ENCODE measurements at places on chromosomes 6 and 20. TPM values are rescaled to one million over a fixed set of nuclear protein-coding genes. Genes with fewer than 3 reads are reported as not detected.
A peak's percentile ranks its signal among the peaks of the same experiment; 100 is the strongest.

The SIRPB1 gene
- total RNA-seq: 7.8 TPM

The CST11 gene
- not detected for total RNA-seq

The ERGIC3 gene
- 146 TPM for total RNA-seq

The CAP2 gene
- not detected for total RNA-seq

GRCh38 chr6:27791182-27791943 is 120.8 kb downstream of the OR2B2 start:
- DNase-seq: no peak

The SLC22A1 gene
- 0.14 TPM for total RNA-seq

The NKAIN4 gene
- not detected for total RNA-seq

DNA sequence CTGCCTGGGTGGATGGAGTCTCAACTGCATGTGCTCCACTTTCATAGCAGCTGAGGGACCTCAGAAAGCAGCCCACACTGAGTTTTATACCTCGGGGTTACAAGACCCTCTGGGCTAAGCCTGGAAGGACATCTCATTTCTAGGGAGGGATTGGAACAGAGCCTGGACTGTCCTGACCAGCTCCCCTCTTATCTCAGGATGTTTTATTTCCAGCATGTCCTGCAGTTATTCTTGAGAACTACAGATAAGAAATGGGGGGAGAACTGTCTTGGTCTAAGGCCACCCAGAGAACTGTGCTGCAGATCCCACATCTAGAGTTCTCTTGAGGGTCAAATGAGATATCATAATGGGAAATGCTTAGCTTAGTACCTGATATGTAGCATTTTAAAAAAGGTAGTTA is 97.3 kb upstream of the CHD6 start:
- no peak for DNase-seq

DNA sequence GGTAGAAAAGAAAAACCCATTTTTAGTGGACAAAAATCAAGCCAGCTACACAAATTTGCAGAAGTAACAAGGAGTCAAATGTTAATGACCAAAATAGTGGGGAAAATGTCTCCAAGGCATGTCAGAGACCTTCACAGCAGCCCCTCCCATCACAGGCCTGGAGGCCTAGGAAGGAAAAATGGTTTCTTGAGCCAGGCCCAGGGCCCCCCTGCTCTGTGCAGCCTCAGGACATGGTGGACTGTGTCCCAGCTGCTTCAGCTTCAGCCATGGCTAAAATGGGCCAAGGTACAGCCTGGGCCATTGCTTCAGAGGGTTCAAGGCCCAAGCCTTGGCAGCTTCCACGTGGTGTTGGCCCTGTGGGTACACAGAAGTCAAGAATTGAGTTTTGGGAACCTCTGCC is 82.5 kb upstream of the CLVS2 start:
- no peak for DNase-seq

The RAB22A gene
- 17.2 TPM for total RNA-seq

The NDUFAF4 gene
- 31.6 TPM for total RNA-seq

- DNase-seq: no peak
These were observed 39.0 kb upstream of the MDFI start for GRCh38 chr6:41599015-41599851.

- DNase-seq: no peak
These were observed 76.0 kb downstream of the LCA5 start for GRCh38 chr6:79461205-79461604.

The ZSCAN26 gene
- 6.2 TPM for total RNA-seq

The TNXB gene
- 8.3 TPM for total RNA-seq

The BMP6 gene
- not detected for total RNA-seq

The PNLDC1 gene
- total RNA-seq: not detected

DNA sequence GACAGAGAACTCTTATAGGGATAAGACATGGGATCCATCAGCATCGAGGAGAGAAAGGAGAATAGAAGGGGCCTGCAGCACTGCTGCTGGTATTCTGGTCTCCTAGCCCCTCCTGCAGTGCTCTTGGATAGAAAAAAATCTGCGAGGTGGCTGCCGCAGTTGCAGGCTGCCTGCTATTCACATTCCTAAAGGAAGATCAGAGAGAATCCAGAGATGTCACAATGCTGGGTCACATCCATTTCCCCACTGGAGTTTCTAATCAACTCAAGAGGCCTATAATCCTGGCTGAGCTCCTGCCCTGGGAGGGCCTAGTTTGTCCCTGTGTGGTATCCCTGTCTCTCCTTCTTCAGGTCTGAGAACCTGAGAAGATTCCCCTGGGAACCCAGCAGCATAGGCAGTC is 357.8 kb downstream of the MAFB start:
- DNase-seq: no peak

DNA sequence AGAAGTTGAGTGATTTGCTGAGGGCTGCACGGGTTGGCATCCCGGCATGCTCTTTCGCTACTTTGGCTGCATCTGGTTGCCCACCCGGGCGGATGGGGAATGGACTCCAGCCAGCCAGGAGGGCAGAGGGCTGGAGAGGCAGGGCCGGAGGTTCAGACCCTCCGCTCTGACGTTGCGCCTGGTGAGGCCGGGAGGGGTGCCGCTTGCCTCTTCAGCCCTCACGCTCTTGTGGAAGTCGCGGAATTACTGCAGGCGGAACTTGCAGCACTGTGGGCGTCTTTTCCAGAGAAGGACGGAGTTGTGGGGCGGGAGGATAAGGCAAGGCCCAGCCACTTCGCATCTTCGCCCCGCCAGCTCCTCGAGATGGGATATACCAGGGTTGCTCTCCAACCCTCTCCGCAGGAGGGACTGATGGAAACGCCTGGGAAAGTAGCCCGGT is 656 bp downstream of the RTEL1 start:
- DNase-seq: no peak

DNA sequence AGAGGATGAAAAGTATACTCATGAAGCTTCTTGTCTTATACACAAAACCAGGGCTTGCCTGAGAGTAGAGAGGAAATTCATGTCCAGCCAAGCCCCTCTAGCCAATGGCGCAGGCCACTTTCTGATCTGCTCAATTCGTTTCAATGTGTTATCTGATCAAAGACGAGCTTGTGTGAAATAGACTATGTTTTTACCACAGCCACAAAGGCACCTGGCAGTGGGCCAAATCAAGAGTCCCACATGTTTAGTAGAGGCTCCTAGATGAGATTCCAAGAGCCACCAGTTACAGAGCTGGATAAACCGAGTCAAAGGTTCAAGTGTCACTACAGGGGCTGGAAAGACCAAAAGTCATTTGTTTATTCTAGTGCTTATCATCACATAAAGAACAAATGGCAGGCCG is 34.9 kb downstream of the GPLD1 start:
- DNase-seq: no peak

The ABHD16B gene
- total RNA-seq: not detected

- no peak for DNase-seq
These were observed 283.4 kb downstream of the HAO1 start for GRCh38 chr20:7656687-7657467.

The SLPI gene
- total RNA-seq: not detected

GRCh38 chr6:56671651-56672461 is 29.2 kb upstream of the DST start:
- DNase-seq: no peak

DNA sequence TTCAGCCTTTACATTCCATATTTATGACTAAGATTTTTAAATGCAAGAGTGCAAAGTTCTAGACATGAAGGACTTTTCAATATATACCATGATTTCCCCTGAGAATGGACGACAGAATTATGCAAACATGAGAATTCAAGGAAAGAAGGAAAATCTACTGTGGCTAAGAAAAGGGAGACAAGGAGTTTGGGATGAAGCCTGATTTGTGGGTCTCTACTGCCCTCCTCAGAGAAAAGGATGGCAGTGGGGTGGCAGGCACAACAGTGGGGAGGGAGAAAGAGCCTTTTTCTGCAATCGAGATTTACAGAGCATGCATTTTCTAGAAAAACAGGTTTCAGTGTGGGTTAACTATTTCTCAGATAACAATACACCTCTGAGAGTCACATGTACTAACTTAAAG is 466.9 kb upstream of the NRSN1 start:
- no peak for DNase-seq

- DNase-seq: no peak
These were observed 32.8 kb upstream of the SCGN start for GRCh38 chr6:25619217-25619616.

The SLA2 gene
- 21.3 TPM for total RNA-seq

- no peak for DNase-seq
These were observed 80.5 kb downstream of the SMPDL3A start for GRCh38 chr6:122869437-122870024.

GRCh38 chr6:165988757-165989456 is 178.7 kb downstream of the TBXT start:
- no peak for DNase-seq

DNA sequence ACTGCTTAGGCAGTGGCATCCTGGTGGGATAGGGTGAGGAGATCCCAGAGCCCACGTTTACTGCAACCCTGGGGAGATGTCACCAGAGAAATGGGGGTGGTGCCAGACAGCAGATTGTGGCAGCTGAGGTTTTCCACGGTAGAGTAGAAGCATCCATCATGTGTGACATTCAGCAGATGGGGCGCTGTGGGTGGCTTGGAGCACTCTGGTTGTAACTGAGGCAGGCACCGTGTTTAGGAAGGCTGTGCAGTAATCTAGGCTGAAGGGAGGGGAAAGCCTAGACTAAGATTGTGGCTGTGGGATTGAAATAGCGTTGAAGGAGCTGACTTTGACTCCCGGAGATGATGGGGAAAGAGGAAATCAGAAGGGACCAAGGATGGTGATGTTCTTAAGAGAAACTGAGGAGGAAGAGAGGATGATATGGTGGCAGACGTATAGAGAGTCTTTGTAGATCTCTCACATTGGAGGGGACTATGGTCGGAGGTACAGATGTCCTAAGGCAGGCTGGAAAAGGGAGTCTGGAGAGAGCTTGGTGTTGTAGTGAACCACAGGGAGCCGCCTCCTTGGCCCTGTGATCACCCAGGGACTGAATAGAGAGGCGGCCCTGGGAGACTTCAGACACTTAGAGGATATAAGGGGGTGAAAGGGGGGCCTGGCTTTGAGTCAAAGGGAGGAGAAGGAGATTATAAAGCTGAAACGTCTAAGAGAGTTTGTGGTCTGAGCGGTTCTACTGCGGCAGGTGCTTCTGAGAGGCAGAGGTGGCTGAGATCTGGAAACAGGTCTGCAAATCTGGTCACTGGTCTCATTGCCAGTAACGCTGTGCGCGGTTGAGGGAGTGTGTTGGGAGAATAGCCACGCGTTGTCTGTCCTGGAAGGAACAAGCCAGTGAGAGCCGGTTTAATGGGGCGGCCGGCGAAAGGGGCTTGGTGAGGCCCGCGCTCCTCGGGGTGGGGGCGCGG is 792 bp upstream of the MICA start:
- DNase-seq: peak; percentile 46

The BNIP5 gene
- total RNA-seq: not detected

GRCh38 chr20:44419131-44419844 is 56.4 kb upstream of the TTPAL start:
- no peak for DNase-seq

The PSORS1C1 gene
- not detected for total RNA-seq

- no peak for DNase-seq
These were observed 187.2 kb downstream of the TFAP2C start for GRCh38 chr20:56816349-56816748.

DNA sequence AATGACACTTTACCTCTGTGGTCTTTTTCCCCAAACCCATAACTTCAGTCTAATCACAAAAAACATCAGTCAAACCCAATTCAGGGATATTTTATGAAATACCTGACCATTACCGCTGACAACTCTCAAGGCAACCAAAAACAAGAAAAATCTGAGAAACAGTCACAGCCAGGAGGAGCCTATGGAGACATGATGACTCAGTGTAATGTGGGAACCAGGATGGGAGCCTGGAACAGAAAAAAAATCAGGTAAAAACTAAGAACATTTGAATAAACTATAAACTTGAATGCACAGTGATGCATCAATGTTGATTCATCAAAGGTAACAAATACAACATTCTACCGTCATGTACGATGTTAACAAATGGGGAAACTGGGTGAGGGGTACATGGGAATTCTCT is 84.1 kb upstream of the TSHZ2 start:
- no peak for DNase-seq

DNA sequence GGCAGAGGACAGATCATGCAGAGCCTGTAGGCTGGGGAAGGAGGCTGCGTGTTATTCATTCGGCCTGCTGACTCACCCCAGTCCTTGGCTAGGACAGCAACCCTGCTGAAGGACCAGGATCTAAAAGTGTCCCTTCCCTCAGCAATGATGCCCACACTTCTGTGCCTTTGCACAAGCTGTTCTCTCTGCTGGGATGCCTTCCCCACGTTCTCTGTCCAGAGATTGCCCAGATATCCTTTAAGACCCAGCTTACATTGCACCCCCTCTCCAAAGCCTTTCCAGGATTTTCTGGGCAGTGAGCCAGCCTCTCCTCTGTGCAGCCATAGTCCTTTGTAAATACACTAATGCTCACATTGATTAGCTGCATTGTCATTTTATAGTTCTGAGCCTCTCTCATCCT is 99.3 kb upstream of the CHD6 start:
- no peak for DNase-seq

- DNase-seq: no peak
These were observed 234.7 kb downstream of the RNGTT start for GRCh38 chr6:88728756-88729155.

DNA sequence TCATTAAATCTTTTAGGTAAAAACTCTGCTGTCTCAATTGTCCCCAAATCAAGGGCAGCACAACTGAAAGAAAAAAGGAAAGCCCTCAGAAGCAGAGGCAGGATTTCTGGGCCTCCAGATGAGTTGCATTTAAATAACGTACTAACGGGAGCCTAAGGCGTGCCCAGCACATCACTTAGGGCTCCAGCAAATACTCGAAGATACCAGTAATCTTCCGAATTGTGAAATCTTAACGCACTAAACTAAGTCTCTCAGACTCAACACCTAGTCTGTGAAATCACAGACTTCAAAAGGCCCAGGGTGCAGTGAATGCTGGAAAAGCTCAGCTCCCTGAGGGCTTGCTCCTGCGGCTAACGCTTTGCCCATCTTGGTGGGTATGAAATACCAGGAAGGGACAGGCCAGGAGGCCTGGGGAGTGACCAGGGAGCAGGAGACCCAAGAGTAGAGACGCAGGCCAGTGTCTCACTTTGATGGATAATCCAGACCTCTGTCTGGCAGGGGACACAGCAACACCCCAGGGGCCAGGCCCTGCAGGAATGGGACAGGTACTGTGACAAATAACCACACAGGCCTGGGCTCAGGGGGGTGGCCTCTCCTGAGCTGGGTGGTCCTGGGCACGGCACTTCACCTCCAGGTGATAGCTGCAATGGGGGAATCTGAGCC is 36.4 kb downstream of the RRBP1 start:
- DNase-seq: no peak

The FAM209B gene
- total RNA-seq: 3.1 TPM

GRCh38 chr6:132333639-132334520 is 67.4 kb downstream of the MOXD1 start:
- no peak for DNase-seq

The DDO gene
- total RNA-seq: not detected

GRCh38 chr6:53005663-53006250 is 10.7 kb upstream of the GSTA4 start:
- no peak for DNase-seq

The TCP11 gene
- not detected for total RNA-seq
